ENCODE measurements at places on chromosomes 11 and 22.

GRCh38 chr11:89457190-89457589 lies 34.0 kb downstream of the NOX4 start:
- no peak for DNase-seq

DNA sequence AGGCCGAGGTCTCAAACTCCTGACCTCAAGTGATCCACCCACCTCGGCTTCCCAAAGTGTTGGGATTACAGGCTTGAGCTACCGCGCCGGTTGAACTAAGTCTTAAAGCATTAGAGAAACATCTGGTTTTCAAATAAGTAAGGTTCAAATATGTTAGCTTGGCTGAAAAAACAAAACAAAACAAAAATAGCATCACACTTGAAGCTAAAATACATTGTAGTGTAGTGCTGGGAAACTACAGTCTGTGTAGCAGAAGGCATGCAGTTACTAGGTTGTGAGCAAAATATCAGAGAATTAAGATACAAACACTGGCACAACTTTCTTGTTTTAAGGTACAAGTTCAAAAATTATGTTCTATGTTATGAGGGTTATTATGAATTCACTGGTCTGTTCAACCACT lies 224.8 kb upstream of the CHORDC1 start:
- DNase-seq = no peak

DNA sequence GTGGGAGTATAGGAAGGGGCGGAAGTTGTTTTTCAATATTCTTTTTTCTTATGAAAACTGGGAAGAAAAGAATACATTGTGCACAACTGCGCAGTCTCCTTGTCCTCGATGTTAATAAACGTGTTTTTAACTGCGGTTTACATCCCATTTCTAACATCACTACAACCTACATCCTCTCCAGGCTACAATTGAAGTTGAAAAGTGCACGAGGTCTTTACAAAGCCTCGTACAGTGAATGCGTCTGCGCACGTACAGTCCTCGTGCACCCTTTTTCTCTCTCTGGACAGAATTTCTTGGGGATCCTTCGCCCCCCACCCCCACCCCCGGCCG lies 102.4 kb downstream of the WT1 start:
- no peak for DNase-seq

- DNase-seq = no peak
Measured at GRCh38 chr11:19777039-19777376, 64.4 kb downstream of the NAV2 start.

GRCh38 chr11:93727985-93728791 lies 13.1 kb downstream of the TAF1D start:
- no peak for DNase-seq

All from esophagus squamous epithelium (tissue), 5 donors.